Natural killer cell (primary cell): ENCODE measurements at places on chromosomes 4 and X. TPM values are rescaled to one million over a fixed set of nuclear protein-coding genes. Genes with fewer than 3 reads are reported as not detected.

Gene SPACA5
- total RNA-seq: not detected

Gene TRPC5OS
- not detected for total RNA-seq

Gene VBP1
- 24.6 TPM for total RNA-seq

DNA sequence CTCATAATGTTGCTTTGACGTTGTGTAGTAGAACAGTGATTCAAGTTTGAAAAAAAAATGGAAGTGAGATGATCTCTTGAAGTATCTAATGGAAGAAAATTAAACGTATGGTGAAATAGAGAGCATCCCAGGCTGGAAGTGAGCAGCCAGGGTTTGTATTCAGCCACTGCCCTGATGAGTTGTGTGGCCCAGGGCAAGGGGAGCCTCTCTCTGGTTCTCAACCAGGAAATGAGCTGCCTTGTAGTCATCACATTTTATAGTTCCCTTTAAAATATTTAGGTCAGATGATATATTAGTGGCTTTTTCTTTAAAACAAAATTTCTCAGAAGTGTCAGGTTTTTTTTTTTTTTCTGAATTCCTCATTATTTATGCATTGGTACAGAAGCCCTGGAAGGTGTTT lies 150.3 kb downstream of the GPAT3 start:
- DNase-seq: no peak

DNA sequence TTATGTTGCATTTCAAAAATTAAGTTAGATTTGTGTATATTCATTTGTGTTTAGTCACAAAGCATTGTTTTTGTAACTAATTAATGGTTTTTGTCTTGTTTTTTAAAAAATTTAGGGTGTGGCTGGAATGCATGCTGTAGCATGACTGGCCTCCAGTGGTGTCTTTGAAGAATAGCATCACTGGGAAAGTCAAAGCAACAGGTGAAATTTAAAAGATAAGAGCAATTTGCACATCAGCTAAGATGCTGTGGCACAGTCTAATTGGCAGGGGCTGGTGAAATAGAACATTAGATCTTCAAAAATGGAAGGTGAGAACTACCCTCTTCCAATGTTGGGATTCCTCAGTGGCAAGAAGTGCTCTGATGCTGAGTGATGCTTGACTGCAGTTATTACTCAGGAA lies 45.3 kb downstream of the ANK2 start:
- no peak for DNase-seq

- DNase-seq: no peak
Measured at GRCh38 chrX:76893930-76894329, 466.4 kb downstream of the MAGEE1 start.

DNA sequence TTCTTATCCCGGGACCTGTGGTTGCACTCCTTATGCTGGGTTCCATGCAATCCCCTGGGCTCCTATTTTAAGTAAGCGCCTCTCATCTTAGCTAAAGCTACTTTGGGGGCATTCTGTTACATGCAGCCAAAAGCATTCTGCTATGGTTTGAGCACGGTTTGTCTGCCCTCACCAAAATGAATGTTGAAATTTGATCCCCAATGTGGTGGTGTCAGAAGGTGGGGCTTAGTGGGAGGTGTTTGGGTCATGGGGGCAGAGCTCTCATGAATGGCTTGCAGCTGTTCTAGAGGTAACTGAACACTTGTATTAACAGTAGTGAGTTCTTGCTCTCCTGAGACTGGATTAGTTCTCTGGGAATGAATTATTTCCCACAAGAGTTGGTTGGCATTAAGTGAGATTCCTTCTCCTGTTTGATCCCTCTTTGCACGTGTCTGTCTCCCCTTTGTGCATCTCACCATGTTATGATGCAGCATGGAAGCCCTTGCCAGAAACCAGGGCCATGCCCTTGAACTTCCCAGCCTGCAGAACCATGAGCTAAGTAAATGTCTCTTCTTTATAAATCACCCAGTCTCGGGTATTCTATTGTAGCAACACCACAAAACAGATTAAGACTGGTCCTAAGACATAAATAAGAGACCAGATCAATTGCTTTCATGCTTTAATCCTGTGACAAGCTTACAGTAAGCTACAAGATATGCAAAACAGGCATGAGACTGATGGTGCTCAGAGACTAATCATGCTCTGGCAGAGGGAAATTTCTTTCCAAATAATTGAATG lies 141.8 kb downstream of the TSPAN5 start:
- DNase-seq: no peak

GRCh38 chr4:159111416-159111815 lies 8.5 kb downstream of the RAPGEF2 start:
- no peak for DNase-seq

- no peak for DNase-seq
Measured at GRCh38 chr4:104490096-104490769, 4.5 kb downstream of the CXXC4 start.

DNA sequence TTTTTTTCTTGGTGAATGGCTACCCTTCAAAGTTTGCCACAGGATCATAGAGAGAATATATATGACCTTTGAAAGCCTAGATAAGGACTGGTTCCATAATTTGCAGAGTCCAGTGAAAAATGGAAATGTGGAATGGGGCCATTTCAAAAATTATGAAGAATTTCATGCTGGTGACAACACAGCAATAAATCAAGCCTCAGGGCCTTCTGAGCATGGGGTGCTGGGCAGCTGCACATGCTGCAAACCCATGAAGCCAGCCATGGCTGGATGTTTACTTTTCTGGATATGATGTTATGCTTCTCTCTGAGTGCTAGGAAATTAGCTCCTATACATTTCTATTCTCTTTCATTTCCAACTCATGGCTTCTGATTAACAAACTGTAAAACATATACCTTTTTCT lies 16.0 kb upstream of the PLA2G12A start:
- DNase-seq: no peak

GRCh38 chrX:5672099-5672498 lies 556.6 kb downstream of the NLGN4X start:
- no peak for DNase-seq

DNA sequence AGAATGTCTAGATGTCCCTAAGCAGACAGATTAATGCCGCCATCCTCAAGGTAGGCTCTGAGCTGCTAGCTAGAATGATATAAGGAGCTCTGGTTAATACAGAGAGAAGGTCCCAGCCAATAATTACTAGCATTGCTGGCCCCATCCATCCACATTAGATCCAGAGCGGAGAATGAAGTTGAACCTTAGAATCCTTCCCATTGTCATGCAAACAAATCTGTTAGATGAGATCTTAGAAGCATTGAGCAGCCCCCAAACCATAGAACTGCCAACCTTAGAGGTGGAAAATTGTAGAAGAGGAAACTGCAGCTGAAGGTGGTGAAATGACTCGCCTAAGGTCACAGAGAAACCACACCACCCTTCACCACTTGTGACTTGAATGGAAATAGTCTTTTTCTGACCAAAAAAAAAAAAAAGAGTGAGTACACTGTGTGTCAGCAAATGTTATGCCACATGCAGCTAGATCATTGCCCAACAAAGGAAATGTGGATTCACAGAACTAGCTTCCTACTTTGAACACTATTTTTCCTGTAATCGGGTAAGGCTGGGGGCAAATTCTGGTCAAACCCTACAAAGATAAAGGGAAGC lies 162.1 kb downstream of the SMIM20 start:
- DNase-seq: no peak

DNA sequence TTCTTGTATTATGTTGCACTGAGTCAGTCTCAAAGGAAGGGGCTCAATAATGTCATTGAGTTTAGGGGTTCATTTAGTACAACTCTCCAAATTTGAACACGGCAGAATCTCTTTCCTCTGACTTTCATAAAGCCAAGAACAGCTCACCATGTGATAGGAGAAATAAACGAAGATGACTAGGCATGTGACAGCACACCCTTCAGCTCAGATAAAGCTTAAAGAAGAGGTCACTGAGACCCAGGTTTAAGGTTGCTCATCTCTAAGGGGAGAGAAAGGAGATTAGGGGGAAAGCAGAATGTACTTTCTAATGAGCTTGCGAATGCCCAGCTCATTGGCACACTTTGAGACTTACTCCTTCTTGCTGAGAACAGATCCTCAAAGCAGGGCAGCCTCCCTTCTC lies 89.0 kb downstream of the PLAC1 start:
- DNase-seq: no peak

DNA sequence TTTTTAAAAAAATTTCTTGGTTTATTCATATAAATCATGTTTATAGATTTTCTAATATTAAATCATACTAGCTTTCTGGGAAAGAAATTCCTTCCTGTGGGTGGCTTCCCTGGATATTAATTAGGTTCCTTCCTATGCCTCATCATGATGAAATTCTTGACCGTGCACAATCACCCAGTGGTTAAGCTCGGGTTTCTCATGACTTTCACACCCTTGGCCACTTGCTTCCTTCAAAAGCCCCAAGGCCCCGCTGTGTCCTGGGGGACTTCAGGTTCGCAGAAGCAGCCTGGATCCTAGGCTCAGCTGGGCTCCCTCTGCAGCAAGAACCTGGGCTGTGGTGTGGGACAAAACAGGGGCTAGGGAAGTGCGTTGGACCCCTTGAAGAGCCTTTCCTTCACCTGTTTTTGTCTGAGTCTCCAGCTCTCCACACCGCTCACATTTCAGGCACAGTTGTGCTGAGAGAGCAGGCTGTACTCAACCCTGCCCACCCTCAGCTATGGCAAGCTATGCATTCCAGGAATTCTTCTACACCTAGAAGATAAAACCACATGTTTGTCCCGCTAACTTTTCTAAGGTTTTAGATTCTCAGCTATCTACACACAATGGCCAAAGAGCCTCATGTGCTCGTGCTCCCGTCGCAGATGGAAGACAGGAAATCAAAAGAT lies 48.9 kb upstream of the TMSB15B start:
- no peak for DNase-seq

DNA sequence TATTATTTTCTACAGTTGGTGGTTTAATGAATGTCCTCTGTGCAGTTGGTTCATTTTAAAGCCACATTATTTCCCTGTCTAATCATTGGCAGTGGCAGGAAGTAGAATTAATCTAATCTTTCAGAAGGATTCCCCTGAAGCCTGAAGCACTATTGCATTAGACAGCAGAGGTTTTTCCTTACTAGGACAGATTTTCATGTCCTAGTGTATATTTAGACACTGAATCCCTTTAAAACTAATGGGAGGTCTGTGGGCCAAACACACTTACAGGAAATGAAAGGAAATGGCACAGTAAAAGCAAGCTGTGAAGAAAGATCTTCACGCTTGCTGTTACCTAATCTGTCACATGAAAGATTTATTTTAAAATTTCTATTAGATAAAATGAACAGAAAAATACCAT lies 165.2 kb downstream of the SLC39A8 start:
- no peak for DNase-seq
